ENCODE measurements at places on chromosomes 11 and 22. TPM values are rescaled to one million over a fixed set of nuclear protein-coding genes. Genes with fewer than 3 reads are reported as not detected.

GTPBP1 gene
- 28.5 TPM for total RNA-seq

PHLDA2 gene
- not detected for total RNA-seq

LRRC74B gene
- not detected for total RNA-seq

PTPN5 gene
- 24.6 TPM for total RNA-seq

OR52A1 gene
- total RNA-seq, result not detected

MS4A6E gene
- total RNA-seq, result not detected
